ENCODE measurements at places on chromosomes 7 and 10.

DNA sequence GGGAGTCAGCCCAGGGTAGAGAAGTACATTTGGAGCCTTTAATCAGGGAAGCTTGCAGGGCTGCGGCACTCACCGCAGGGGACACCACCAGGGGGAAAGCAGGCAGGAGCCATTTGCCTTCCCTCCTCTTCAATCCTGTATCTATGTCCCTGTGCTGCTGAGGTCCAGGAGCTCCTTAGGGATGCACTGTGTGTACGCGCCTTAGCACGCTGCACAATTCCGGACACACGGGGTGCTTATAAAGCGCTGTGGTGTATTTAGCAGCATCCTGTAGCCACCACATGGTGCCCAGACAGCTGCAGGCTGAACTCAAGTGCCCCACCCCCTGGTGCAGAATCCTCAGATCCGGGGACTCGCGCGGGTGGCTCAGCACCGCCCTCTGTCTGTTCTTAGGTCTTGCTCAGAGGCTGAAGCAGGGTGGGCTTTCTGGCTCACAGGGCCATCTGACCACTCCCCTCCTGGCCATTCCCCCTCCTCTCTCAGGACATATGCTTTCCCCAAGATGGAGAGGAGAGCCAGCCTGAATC, 421.4 kb downstream of the SDK1 start:
- peak; percentile 12 for DNase-seq

- no peak for DNase-seq
Observed at GRCh38 chr10:97868134-97868685, 18.6 kb downstream of the GOLGA7B start.

DNA sequence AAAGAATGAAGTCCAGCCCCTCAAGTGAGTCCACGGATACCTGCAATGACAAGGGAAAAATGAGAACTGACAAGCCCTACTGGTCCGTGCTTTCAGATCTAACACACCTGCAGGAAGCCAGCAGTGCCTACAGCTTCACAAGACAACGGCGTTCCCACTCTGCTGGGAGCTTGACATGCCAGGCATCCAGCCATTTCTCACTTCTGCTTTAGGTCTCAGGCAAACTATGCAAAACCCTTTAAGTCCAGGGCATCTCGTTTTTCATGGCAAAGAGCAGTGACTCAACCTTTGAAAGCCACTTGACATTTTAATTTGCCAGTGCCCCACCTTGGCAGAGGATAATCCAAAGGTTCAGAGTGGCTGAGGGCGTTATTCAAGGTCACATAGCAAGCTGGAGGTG, 49.1 kb upstream of the GPAM start:
- DNase-seq, result no peak

GRCh38 chr10:36840788-36841187, 284.6 kb upstream of the ANKRD30A start:
- DNase-seq, result no peak

DNA sequence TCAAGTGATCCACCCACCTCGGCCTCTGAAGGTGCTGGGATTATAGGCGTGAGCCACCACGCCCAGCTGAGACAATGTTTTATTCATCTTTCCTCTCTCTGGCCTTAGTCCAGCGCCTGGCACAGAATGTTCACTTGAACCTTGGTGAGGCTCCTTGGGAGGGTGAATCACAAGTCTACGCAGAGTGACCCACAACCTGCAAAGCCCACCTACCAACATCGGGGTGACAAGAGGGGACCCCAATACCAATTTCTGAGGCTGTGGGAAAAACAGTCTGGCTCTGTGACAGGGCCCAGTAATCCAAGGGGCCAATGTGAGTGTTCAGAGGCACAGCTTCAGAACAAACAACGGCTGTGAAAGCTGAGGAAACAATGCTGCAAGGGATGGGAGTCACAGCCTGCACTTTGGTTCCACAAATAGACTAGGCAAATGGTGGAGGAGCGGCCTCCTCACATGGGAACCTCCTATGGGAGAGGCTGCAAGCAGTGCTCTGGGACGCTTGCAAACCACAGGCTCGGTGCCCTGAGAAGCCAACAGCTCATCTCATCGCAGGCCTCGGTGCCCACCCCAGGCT, 5.6 kb upstream of the MALSU1 start:
- DNase-seq, result no peak

- DNase-seq, result no peak
Observed at GRCh38 chr10:77036993-77037734, 600.4 kb downstream of the KCNMA1 start.

- DNase-seq, result peak; percentile 18
Observed at GRCh38 chr10:71974489-71975021, 10.4 kb downstream of the CHST3 start.

- DNase-seq, result no peak
Observed at GRCh38 chr10:123227706-123228105, 73.5 kb downstream of the BUB3 start.

GRCh38 chr10:52442576-52442975, 128.5 kb downstream of the DKK1 start:
- DNase-seq, result no peak

DNA sequence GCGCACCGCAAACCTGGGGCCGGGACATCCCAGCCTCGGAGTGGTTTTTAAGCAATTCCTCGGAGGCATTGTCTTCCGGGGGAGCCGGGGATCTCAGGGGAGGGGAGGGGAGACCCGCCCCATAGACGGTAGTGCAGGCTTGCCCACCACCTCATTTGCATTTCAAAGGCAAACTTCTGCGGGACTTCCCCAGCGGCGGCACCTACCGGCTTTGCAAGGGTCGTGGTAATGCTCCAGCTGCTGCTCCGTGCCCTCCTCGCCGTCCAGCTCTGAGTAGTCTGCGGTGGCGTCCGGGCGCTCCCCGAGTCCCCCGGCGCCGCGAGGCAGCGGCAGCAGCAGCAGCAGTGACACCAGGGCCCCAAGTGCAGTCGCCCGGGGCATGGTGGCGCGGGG, 425 bp downstream of the TLL2 start:
- peak; percentile 27 for DNase-seq

DNA sequence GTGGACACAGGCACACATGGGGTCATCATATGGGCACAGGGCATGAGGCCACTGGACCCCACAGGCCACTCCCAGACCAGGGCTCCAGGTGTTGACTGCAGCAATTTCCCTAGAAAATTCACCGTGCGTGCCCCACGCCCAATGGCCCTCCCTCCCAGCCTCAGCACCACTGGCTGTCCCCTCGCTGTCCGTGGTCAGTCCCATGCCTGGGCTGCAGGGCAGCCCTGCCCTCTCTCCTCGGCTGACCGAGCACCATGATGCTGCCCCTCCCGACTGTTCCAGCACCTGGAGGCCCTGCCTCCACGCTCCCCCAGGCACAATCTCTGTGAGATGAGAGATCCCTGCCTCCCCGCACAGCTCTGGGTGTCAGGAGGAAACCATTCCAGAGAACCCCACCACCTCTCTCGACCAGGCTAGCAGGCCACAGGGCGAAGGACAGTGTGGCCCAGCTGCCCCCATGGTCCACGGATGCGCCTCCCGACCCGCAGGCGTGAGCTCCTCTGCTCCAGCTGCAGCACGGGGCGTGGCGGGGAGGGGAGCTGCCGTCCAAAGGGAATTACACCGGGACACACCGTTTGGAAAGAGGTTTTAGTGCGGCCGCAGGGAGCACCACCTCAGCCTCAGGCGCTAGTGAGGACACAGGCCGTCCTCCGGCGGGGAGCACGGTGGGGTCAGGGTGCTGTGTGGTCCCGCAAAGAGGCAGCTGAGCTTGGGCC, 12.6 kb downstream of the NUDT1 start:
- no peak for DNase-seq

DNA sequence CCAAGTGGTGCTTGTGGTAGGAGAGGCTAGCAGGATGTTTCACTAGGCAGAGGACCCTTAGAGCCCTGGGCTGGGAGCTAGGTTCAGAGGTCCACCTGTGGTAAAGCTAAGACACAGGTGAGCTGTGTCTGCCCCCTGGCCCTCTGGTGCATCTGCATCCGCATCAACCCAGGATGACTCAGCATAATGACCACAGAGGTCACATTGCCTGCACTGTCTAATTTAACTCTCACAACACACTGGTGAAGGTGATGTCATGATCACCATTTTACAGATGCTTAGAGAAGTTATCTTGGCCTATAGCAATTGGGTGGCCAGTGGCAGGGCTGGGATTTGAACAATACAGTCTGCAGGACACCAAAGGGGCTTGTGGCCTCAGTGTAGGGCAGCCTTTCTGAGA, 33.1 kb downstream of the HABP2 start:
- DNase-seq, result no peak

GRCh38 chr7:131170440-131171271, 157.0 kb upstream of the MKLN1 start:
- no peak for DNase-seq

- DNase-seq, result no peak
Observed at GRCh38 chr10:76554478-76554877, 1083.1 kb downstream of the KCNMA1 start.

GRCh38 chr7:119175911-119176627, 951.6 kb downstream of the ANKRD7 start:
- no peak for DNase-seq

GRCh38 chr10:82041018-82041417, 166.0 kb downstream of the NRG3 start:
- no peak for DNase-seq

GRCh38 chr7:101085162-101085964, at the start of gene TRIM56:
Gene TRIM56, plus strand, starts transcription at chr7:101085481. Its CDS starts 1,832 bp downstream, at chr7:101087313.
- DNase-seq, result peak; percentile 64

GRCh38 chr10:4067531-4067930, 282.5 kb upstream of the KLF6 start:
- DNase-seq, result no peak

DNA sequence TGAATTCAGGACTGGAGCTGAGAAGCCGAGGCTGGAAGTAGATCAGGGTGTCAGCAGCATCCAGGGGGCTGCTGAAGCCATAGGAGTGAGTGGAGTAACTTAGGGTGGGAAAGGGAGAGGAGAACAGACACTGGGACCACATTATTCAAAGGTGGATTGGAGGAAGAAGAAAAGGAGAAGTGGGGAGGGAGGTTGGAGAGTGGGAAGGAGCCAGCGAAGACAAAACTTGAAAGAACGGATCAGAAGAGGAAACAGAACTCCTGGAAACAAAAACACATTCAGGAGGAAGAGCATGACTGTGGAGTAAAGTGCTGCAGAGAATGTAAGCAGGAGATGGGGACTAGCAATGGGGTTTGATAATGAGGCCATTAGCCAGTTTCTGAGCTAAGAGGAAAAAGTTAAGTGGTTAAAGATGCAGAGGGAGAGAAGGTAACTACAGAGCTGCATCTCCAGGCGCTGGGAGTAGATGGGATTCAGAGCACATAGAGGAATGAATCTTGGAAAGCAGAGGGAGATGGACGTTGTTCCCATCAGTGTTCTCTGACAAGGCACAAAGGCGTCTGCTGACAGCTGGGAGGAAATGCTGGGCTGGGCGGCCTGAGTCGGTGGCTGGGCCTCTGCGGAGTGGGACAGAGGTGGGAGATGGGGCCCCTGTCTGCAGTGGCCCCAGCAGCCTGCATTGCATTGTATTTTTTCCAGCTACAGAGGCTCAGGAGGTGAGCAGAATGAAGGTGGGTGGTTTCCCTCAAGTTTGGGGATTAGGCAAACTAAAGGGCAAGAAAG, 63.1 kb upstream of the LEP start:
- no peak for DNase-seq

GRCh38 chr7:35430547-35431153, 176.8 kb upstream of the TBX20 start:
- DNase-seq, result no peak

- no peak for DNase-seq
Observed at GRCh38 chr7:34184466-34184865, 279.1 kb downstream of the BMPER start.

GRCh38 chr10:14084875-14085274, 245.8 kb downstream of the FRMD4A start:
- DNase-seq, result no peak

- DNase-seq, result no peak
Observed at GRCh38 chr7:73615886-73616285, 8.4 kb downstream of the MLXIPL start.

- DNase-seq, result no peak
Observed at GRCh38 chr10:103599211-103599610, 105.7 kb downstream of the NEURL1 start.

DNA sequence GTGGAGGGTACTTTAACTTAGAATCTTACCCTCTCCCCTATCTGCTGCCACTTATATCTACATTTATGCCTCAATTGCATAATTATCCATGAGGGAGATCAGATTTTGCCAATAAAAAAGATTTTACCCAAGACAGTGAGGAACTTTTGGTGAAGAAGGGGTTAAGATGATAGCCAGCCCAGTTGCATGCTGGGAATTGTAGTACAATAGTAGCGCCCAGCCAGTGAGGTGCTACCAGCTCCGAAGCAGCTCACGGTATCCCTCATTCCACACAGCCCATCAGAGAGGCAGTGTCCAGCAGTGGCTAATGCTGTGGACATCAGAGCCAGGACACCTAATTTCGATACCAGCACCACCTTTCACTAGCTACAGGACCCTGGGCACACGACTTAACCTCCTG, 5.9 kb upstream of the LGI1 start:
- no peak for DNase-seq

GRCh38 chr7:1541431-1542162, 11.1 kb downstream of the MAFK start:
- no peak for DNase-seq

- no peak for DNase-seq
Observed at GRCh38 chr10:87603769-87604168, 55.9 kb upstream of the PAPSS2 start.

GRCh38 chr10:104098358-104098925, 12.8 kb upstream of the COL17A1 start:
- DNase-seq, result no peak

- no peak for DNase-seq
Observed at GRCh38 chr10:52644373-52645186, 128.0 kb downstream of the MBL2 start.

DNA sequence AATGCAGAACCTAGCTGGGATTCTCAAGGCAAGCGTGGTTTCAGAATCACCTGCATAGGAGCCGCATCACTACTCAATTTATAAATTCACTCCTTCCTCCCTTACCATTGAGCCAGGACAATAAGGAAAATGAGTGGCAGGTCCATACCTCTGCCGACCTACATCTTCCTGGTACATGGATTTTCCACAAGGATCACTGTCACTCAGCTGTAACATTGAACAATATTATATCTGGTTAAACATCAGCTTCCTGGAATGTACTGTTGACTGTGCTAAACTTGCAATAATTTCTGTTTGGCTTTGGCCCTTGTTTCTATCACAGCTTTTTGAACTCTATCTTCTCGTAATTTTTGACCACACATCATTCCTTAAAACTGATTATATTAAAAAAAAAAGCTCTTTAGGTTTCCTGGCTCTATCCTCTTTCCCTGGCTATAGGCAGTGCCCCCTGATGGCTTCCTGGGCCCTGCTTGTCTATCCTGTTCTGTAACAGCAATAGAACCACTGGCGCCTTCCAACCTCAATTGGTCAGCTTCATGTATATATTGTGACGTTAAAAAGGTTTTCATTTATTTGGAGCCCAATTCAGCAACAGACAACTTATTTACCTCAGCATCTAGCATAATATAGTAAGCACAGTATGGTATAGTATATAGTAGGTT, 59.2 kb downstream of the RNLS start:
- DNase-seq, result no peak

- no peak for DNase-seq
Observed at GRCh38 chr10:5272065-5272803, 75.6 kb downstream of the AKR1C4 start.
